ENCODE measurements at places on chromosomes 6 and 20.

DNA sequence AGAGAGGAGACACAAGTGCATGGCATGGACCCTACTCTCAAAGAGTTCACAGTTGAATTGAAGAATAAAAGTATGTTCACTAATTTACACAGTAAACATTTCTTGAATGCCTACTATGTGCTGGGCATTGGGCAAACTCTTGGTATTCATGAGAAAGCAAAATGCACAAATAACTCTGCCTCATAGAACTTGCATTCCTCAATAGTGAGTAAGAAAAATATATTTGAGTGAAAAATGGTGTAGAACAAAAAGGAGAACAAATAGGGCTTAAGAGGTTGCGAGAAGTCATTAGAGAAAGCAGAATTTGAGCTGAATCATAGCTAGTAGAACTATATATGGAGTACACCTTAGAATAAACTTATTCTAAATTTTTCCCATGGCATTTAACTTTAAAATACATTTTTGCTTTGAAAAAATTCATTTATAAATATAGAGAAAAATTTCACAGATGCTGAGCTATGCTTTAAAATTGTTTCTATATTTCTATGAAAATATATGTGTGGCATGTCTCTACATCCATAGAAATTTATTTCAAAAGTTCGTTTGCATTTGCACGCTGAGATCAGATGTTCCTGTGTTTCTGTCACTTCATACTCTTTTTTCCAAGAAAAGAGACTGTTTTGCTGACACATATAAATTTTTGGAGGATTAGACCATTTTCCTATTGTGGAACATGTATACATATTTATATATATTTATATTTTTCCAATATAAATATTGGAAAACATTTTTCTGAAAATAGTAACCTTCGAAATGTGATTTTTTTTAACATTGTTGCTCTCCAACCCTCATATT, 236.1 kb downstream of the KCNQ5 start:
- no peak for DNase-seq

DNA sequence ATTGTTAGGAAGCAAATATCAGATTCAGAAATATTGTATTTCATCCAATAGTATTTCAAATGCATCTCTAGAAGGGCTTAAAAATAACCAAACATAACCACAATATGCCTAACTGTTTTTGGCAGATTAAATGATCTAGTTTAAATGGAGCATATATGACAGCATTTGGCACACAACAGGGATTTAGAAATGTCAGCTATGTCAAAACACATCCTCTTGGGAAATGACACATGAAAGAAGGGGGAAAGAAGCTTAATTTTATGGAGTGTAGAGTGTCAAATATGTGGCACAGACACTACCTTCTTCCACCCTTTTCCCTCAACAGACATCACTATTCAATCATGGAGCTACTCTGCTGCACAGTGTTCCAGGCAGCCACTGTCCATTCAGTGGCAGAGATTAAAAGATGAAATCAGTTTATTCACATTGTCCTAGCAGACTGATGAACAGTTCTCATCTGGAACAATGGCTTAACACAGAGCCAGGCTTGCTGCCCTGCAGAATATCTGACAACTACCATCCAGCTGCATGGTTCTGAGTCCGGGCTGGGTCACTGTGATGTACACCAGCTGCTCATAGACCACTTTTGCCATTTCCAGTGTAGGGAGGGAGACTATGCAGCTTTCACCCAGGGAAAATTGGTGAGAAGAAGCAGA, 349.8 kb downstream of the DHX35 start:
- DNase-seq = no peak

DNA sequence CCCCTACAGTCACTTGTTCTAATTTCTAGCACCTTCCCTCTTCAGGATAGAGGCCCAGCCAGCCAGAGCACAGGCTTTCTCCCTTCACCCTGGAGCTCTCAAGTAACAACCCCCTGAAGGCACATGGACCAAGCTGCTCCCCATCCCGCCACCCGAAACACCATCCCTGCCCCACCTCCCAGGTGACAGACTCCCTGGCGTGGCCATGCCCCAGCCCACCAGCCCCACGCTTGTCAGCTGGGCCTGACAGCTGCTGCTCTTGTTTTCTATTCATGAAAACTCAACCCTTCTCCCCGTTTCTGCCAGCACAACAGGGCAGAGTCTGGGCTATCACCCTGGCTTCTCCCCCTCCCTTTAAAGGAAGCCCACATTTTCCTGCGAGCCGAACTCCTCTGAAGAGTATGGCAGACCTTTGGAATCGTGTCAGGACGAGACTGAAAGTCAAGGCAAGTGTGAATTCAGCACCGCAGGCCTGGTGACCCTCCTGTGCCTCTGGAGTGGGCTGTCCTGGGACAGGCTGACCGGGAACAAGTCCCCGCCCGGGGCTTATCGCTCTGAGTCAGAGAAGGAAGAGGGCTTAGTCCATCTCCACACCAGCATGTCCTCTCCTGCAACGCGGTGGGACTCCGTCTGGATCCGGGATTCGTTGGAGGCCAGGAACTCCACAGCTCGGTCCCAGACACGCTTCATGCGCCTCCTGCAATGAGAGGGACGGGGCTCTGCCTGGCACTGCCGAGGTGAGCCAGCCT, 16.7 kb downstream of the LEMD2 start:
- no peak for DNase-seq

- DNase-seq = no peak
These were observed 268.9 kb downstream of the PREX1 start for GRCh38 chr20:48558906-48559305.

DNA sequence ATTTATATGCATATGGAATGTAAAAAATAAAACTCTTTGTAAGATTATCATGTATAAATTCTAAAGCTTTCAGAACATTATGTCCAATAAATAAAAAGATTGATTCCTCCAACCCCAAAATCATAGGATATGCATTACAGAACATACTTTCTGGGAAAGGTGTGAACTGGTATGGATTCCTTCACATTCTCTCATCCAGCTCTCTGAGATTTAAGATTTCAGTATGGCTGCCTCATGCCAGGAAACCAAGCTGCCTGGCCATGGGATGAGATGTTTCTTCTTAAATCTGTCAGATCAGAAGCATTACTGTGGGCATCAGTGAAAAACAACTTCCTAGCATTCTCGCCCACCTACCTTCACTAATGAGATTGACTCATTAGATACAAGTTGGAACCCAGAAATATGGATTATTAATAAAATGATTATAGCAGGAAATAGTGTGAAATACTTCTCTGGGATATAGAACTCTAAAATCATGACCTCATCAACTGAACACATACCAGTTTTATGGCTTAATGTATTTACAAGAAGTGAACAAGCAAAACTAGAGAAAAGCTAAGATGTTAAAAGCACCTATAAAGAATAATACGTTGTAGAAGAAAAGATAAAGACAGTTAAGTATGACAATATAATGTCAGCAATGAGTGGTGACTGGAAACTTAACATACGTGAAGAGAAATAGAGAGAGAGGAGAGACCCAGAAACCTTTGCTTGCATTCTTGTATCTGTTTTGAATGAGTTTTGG, 171.6 kb upstream of the PHACTR1 start:
- DNase-seq = no peak

DNA sequence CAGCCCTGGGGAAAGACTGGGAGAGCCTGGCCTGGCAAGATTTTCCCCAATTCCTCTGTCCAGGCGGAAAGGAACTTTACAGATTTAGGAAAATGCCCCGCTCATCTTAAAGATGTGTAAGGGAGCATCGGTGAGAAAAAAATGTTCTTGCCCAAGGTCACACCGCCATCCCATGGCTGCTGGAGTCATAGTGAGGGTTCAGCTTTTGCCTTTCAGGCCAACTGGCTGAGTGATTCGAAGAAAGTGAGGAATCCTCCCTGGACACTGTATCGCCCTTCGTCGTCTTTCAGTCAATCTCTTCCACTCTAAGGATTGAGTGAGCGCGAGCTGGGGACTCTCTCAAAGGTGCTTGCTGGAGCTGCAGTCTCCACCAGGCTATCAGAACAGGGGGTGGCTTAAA, 1.4 kb downstream of the WFDC2 start:
- no peak for DNase-seq

GRCh38 chr6:73782911-73783310, 86.9 kb downstream of the CD109 start:
- no peak for DNase-seq

GRCh38 chr20:1130058-1130694, 11.8 kb downstream of the PSMF1 start:
- no peak for DNase-seq

GRCh38 chr6:90274451-90275030, 22.1 kb downstream of the BACH2 start:
- no peak for DNase-seq

DNA sequence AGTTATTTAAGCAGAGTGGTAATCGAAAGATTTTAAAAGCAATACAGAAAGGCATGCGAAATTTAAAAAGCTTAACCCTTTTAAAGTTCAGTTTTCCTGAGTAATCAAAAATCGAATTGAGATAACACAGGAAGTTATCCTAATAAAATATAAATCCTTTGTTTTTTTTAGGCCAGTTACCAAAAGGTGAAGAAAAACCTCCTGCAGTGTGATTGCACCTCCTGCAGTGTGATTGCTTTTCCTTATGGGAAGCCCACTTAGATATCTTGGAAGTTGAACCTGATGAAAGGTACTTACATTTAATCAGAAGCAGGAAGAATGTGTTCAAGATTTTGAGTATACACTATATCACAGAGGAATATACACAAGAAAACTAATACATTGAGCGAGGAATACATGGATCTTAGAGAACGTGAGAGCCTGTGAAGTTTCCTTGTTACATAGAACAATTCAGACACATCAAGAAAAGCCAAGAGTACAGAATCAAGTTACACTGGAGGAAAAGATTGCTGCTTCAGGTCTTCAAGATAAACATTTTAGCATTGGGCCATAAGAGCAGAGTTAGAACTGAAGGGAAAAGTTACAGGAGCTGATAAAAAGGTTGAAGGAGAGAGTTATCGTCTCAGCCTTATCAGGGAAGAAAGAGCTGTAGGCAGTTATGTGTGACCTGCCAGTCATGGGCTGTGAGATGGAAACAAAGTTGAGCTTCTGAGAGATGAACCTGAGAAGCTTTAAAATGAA, 7.7 kb upstream of the TMEM181 start:
- no peak for DNase-seq

DNA sequence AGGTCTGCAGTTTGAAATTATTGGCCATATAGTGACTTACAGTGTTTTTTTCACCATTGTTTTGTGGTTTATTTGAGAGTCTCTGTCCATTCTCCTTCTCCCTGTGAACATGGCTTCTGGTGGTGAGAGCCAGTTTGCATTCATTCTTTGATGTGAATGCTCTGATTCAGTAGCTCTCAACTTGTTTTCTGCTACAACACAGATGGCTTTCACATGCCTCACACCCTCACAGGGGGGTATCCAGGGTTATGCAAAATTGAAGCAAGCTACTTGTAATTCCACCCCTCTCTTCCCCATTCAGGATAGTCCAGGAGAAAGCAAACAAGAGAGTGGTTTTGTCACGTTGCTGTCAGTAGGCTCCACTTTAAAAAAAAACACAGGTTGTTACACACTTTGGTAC, 55.6 kb downstream of the SLX4IP start:
- DNase-seq = no peak

DNA sequence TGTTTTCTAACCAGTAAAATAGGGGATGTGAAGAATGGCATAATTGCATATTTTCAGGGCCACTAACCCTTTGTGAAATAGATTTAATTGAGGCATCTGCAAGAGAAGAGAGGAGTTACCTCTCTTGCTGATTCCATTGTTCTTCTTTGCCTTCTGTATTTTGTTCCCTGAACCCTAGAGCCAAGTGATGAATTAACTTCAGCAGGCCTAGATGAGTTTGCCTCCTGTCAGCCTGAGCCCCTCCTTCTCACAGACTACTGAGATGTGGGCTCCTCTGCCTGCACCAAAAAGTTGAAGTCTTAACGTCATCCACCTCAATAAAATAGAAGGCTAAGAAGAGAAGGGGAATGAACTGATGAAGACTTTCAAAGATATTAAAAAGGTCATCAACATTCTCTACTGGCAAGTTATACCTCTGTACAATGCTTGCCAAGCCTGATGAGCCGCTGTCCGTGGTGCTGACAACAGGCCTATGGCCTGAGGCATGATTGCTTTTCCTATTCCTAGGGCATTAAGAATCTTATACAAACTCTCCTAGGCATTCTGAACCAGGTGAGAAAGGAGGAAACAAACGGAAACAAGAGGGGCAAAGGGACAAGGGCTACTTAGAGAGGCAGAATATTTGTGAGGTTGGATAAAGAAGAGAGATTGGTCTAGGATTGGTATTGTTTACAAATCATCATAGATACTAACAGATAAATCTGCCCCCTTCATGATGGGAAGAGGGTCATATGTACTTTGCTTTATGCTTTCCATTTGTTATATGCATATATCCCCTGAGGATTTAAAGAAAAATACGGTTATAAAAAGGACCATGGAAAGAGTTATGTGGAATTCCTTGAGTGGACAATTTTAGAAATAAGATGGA, 46.8 kb downstream of the CD24 start:
- DNase-seq = no peak

DNA sequence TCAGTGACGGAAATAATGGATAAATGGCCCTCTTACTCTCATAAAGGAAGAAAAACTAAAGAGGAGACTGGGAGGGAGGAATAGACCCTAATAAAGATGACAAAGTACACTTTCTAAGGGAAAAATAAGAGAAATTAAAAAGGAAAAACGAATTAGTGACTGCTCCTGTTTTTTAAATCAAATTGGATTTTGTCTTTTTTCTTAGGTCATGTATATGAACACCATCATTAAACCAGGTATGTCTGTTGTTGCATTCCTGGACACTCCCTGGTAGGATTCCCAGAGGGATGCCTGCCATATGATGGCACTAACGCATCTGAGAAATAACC, 59.4 kb upstream of the BTN3A2 start:
- no peak for DNase-seq

DNA sequence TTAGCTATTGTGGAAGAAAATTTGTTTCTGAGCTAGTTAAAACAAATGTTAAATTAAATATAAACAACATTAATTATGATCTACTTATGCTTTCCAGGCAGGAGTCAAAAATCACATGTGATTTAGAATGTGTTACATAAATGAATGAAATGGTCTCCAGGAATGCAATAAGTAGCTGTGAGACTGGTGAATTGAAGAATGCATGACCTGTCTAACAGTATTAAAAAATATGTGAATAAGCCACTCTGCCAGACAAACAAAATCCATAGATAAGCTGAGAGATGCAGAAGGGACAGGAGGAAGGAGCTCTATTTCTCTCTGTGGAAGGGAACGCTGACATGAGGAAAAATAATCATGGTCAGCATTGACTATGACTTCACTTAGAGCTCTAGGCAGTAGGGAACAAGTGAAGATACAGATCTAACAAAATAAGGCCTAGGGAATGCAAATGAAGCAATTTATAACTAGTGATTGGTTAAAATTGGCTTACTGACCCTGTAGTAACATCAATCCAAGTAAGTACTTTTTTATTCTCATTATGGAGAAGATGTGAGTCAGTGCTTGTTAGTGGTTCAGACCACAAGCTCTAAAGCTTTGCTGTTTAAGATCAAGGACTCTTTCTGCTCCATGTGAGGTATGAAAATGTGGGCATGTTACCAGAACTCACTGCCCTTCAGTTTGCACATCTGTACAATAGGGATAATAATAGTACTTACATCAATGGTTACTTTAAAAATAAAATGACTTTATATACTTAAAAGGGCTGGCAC, 432.6 kb downstream of the MMUT start:
- DNase-seq = no peak

DNA sequence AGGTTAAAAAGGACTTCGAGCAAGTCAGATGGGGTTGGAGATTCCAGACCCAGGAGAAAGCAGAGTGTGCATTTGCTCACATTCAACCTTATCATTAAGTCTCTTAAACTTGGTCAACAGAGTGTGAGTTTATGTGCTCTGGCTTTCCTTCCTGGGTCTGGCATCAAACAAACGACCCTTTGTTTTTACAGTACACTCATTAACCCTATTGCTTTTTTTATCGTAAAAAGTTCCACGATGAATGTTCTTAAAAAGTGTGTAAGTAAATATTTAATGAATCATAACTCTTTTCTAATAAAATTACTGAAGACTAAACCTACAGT, 2.5 kb downstream of the FYN start:
- DNase-seq = no peak

Data from cortex of kidney (tissue), 1 donor.